ENCODE measurements at places on chromosomes 6 and 20.

- DNase-seq, result no peak
These were observed 148.0 kb upstream of the SPACA1 start for GRCh38 chr6:87899499-87900147.

DNA sequence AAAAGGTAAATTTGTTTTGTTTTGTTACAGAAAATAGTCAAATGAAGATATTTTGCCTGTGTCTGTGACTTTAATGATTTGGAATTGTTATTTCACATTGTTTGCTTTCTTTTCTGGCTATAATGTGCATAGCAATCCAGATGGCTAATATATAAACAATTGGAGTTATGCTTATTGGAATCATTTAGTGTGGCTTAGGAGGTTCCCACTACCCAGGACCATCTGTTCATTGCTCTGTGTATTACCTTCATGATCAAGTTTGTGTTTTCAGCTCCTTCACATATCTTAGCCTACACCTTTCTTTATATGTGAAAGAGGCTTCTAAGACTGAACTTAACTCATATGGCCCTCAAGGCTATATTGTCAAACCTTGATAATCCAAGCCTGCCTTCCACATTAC is 232.9 kb downstream of the BCKDHB start:
- no peak for DNase-seq

DNA sequence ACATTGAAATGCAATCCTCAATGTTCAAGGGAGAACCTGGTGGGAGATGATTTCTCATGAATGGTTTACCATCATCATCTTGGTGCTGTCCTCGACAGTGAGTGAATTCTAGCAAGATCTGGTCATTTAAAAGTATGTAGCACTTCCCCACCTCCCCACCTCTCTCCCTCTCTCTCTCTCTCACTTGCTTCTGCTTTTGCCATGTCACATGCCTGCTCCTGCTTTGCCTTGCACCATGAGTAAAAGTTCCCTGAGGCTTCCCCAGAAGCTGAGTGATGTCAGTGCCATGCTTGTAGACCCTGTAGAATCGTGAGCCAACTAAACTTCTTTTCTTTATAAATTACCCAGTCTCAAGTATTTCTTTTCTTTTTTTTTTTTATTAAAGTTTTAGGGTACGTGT is 60.5 kb downstream of the DST start:
- DNase-seq, result no peak

GRCh38 chr6:69362209-69362608 is 434.6 kb downstream of the LMBRD1 start:
- no peak for DNase-seq

DNA sequence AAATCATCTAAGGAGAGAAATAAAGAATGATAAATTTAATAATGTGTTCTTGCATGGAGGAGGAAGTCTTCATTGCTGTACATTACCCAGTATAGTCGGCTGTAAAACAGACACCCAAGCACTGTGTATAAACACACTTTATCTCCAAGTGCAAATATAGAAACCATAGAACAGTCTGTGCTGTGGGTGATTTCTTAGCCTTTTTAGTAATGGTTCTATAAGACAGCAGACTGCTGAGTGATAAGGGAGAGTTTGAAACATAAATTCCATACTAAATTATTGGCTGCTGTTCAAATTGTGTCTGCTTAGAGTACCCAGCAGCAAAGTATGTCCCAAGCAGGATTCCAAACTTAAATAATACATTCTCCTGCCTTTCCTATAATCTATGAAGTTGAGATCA is 4.6 kb downstream of the FILIP1 start:
- no peak for DNase-seq

- DNase-seq, result no peak
These were observed 139.1 kb downstream of the DLL1 start for GRCh38 chr6:170151804-170152123.

DNA sequence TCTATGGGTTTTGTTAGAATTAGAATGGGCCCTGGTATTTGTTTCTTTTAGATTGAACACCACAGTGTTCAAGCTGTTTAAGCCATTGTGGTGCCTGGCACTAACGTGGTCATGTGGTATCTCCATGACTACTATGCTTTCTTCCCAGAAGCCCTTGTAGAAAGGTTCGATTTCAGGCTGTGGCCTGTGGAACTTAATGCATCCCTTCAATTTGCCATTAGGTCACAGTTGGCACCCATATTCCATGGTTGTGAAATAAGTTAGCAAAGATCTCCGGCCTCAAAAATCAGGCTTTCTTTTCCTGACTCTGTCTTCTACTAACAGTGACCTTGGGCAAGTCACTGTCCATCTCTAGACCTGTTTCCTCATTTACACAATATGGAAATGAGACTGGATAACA is 31.3 kb upstream of the AAR2 start:
- DNase-seq, result no peak

- peak; percentile 43 for DNase-seq
These were observed 744 bp downstream of the STAU1 start for GRCh38 chr20:49187330-49187850.

DNA sequence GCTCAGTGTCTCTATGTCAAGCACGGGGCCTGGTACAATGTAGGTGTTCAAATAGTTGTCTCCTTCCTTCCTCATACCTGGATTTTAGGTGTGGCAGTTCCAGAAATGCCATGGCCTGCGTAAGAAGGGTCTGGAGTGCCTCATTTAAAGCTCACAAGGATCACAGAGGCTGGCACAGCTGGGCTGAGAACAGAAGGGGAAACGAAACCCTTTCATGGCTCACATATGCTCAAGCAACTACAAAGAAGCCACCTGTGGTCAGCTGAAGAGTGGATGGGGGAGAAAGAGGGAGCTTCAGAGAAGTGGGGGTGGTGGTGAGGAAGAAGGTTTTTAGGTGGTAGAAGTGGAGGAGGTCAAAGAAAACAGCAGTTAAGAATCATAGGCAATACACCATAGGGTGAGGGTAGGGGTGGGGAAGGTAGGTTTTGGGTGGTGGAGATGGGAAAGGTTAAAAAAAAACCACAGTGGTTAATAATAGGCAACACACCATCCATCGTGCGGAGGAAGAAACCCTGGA is 17.0 kb upstream of the TOP1 start:
- peak; percentile 83 for DNase-seq

DNA sequence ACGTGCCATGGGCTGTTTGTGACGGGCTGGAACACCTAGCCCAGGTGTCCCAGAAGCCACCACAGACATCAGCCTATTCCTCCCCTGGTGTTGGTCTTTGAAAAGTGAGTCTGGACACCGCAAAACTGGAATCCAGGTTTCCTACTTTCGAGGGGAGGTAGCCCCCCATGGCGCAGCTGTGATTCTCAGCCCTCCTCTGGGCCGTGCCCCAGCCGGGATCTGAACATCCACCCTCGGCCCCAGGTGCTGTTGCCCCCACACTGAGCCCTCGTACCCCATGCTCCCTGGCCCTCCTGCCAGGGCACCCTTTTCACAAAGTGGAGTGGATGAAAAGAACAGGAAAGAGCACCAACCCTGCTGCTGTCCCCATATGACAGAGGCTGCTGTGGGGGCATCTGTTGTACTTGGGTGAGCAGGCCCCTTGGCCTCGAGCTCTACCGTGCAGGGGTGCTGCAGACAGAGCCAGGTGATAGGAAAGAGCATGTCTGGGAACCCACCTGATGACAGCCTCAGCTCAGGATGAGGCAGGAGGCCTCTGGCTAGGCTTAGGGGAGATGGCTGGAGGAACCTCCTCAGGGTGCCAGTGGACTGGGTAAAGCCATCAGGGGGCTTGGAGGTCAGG is 18.8 kb upstream of the MAS1L start:
- DNase-seq, result no peak

DNA sequence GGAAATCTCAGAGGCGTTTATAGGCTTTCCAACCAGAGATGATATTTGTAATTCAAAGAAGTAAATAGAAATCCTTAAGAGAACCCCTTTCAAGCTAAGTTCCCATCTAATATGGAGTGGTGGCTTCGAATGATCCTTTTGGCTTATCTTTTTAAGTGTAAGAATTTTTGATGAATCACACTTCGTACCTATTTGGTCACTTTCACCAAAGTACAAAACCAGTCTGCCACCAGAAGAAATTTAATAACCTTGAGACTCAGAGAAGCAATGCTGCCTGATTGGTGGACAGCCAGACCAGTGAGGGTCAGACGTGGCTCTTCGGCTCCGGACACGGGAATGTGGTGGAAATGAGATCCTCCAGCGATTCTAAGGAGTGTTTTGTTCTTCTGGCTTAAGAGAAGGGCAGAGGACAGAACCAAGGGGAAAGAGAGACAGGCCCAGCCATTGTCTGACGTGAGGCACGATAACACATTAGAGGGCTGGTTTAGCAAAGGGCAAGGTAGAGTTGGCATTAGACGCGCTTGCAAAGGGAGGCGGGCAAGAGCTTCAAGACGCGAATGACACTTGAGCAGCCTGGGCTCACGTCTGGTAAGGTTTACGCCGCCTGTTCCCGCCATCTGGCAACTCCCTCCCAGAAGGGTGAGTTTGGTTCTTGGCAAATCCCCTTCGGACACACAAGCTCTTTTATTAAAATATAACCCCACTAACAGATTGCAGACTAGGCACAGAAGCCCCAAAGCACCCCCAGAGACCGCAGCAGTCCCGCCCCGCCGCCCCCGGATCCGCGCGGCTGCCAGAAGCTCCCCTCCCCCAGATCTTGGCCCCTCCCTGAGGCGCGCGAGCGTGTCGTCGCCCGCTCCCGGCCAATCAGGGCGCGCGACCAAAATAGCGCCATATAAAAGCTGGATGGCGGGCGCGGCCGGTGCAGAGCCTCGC is 50.0 kb upstream of the EZR start:
- DNase-seq, result no peak

DNA sequence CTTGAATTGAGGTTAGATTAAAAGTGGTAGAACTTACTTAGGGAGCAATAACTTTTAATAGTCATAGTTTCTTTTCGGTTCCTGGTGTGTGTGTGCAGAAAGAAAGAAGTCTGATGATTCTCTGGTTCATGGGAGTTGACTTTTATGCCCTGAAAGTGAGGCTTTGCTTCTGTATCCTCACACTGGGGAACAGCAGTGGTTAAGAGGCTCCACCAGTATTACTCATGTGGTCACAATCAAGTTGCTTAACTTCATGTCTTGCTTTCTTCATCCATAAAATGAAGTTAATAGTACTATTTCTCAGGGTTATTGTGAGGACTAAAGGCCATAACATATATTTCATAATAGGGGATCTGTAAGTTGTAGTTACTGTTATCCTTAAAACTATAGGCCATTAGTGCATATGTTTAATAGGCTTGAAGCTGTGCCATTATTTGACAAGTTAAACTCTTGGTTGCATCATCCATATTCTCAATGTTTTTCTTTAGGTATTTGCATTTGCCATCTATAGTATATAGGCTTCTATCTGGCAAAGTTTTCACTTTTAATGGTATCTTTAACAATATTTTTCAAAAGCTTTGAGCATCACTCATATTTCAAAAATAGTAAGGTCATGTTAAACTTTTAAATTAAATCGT is 262.4 kb downstream of the PLCB1 start:
- no peak for DNase-seq

- DNase-seq, result no peak
These were observed 34.9 kb downstream of the GFOD1 start for GRCh38 chr6:13452346-13453117.

DNA sequence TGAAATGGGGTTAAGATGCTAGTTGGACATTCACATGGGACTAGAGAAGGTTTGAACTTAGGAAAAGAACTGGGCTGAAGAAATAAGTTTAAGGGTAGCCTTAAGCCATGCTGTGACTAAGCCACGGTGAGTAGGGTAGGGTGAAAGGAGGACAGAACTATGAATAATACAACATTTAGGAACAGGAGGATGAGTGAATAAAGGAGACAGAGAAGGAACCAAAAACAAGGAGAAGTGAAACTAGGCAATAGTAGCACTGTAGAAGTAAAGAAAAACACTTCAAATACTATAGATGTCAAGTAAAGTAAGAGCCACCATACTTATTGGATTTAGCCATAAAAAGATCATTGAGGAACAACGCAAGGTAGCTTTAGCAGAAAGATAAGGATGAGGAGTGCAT is 111.2 kb downstream of the KCNQ5 start:
- no peak for DNase-seq

DNA sequence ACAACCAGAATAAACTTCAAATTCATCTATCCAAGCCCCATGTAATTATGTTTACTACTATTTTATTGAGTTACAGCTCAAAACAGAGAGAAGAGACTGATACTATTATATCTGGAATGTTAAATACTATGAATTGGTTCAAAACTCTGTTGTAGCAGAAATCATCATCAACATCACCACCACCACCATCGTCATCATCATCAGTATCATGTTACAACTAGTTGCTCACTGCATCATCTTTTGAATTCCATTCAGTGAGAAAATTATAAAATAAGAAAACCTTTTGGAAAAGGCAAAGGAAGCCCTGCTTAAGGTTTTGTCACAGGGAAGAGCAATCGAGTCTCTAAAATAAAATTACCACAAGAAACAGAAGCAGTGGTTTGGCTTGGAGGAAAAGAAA is 36.2 kb upstream of the THEMIS start:
- no peak for DNase-seq

GRCh38 chr6:119493980-119494379 is 144.4 kb upstream of the MAN1A1 start:
- DNase-seq, result no peak

- DNase-seq, result no peak
These were observed 54.1 kb downstream of the CTCFL start for GRCh38 chr20:57470666-57471495.

DNA sequence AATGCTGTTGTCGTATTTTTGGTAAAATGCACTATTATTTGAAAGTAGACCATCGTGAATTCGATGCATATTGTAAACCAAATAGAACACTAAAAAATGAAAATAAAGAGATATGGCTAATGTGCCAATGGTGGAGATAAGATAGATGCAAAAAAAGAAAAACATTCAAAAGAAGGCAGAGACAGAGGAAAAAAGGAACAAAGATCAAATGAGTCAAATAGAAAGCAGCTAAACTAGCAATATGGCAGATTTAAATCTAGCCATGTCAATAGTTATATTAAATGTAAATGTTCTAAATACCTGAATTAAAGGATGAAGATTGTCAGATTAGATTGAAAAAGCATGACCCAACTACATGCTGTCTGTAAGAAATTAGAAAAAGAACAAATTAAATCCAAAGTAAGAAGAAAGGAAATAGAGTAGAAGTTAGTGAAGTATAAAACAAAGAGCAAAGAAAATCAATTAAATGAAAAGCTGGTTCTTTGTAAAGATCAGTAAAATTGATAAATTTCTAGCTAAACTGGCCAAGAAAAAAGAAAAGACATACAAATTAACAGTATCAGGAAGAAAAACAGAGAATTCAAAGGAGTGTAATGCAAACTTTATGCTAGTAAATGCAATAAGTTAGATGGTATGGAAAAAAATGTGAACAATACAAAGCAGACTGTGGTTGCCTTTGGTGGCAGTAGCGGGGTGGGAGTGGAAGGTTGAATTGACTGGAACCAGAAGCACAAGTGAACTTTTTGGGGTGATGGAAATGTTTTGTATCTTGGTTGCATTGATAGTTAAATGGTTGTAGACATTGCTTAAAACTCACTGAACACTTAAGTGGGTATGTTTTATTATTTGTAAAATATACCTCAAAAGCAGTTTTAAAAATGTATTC is 44.8 kb downstream of the PTPN1 start:
- DNase-seq, result no peak

- DNase-seq, result no peak
These were observed 33.4 kb downstream of the DHX35 start for GRCh38 chr20:38995536-38996044.

Data from GM13977 (cell line).